HTR-8/SVneo (cell line): ENCODE measurements at places on chromosomes 11 and 22.

- no peak for DNase-seq
Measured at GRCh38 chr11:23732026-23732425, 764.8 kb upstream of the LUZP2 start.

GRCh38 chr11:92276773-92277172 is 52.2 kb downstream of the FAT3 start:
- no peak for DNase-seq

GRCh38 chr11:1817511-1817910 is 17.3 kb upstream of the SYT8 start:
- no peak for DNase-seq

GRCh38 chr11:890794-891540 is 19.6 kb downstream of the CHID1 start:
- no peak for DNase-seq

- DNase-seq, result no peak
Measured at GRCh38 chr11:2926611-2927051, 2.6 kb downstream of the PHLDA2 start.
